Left colon (tissue), 2 donors: ENCODE measurements at places on chromosomes 6 and 20. TPM values are rescaled to one million over a fixed set of nuclear protein-coding genes. Genes with fewer than 3 reads are reported as not detected.

- no peak for DNase-seq
Observed at GRCh38 chr6:109493865-109494264, 10.8 kb upstream of the ZBTB24 start.

- DNase-seq: no peak
Observed at GRCh38 chr20:35830264-35830663, 58.4 kb downstream of the PHF20 start.

DNA sequence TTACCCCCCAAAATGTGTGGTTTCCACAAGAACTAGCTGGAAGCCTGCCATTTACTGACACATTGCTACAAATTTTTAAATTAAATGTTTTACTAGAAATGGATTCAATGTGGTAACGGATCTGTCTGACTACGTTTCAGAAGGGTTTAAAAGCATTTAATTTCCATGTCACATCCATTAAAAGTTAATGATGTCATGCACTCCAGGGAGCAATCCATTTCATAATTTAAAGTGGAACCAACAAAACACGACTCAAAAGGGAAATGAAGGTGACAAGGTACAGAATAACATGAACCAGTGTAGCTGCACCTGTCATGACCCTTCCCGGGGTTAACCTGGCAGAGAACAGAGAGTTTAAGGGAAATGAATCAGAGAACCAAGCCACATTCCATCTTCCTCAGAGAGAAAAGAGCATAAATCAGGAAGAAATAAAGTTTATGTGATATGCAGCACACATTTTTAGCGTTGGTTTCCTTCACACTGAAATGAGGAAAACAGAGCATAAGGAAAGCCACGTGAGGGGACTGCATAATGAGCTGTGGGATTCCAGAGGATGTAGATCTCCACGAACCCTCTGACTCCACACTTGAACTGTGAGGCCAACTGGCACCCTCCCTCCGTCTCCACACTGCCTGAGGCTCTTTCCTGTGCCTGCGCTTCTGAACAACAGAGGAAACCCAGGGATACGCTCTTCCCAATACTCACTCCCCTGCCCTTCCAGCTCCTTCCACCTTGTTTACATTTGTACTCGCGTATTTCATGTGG lies 170.3 kb upstream of the AHI1 start:
- DNase-seq: no peak

DNA sequence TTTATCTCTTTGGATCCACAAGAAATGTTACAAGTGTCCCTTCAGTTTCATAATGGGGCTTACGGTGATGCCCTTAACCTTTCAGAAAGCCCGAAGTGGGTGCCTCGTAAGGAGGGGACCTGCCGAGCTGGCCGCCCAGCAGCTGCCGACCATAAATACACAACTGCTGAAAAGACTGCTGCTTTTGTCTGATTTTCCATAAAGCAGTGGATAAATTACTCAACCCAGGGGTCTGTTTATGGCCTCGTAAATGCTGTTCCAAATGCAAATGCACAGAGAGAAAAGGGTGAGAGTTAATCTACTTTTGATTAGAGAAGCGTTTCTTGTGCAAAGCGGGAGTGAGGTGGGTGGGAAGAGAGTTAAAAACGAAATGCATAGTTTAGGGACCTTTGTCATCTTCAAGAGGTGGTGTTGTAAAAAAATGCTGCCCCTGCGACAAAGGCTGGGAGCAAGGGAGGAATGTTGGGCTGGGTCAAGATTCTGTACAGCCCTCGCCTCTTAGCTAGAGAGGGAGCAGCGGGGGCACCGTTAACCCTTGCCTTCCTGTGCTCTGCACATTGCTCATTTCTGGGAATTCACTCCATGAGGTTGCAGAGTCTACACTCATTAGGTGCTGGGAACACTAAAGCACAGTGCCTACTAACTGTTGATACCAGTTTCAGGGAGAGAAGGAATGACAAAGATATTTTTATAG lies 112.0 kb upstream of the MTHFD1L start:
- DNase-seq: no peak

Gene GSTA2
- not detected for total RNA-seq

- no peak for DNase-seq
Observed at GRCh38 chr6:166950443-166950821, 5.9 kb downstream of the RNASET2 start.

GRCh38 chr20:16926626-16927430 lies 178.7 kb downstream of the OTOR start:
- DNase-seq: no peak

Gene GPSM3
- total RNA-seq: 5.6 TPM

Gene IYD
- 27.0 TPM for total RNA-seq

Gene CCM2L
- total RNA-seq: 1.7 TPM

- DNase-seq: no peak
Observed at GRCh38 chr6:166511316-166511715, 75.2 kb downstream of the RAMACL start.

DNA sequence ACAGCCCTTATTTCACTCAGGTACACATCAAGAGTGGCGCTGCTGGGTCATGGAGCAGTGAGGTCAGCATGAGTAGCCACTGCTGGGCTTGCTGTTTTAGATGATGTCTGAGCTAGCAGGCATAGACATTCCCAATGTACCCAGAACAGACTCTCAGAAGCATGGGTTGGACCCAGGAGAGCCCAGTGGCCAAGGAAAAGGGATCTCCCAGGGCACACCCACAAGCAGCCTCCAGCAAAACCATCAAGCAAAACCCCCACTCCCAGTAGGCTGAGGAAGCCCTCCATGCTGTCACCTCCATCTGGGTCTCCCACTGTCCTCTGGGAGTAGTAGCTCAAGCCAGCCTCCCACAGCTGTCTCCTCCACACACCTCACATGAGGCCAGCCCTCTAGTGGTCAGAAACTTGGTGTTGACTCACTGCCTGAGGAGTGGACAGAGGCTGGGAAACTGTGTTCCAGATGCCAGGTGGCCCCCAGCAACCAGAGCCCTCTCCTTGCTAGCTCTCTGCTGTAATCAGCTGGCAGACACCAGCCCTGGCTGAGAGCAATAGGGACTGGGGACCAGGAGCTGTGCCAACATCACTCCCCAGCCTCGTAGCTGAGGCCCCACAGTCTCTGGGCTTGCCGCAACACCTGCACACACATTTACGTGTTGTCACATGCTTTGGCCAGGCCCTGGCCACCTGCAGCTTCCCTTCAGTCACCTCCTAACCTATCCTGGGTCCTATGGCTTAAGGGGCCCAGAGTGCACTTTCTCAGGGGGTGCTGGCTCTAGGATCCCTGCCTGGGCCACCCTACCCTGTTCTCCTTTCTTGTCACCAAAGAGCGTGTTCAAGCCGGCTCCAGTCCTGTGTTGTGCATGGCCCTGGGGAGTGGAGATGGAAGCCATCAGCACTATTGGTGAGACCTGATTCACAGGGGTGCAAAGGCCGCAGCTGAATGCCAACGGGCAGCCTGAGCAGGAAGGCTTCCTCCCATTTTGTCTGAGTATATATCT lies 1.9 kb upstream of the AP5S1 start:
- peak; percentile 79 for DNase-seq

Gene CGA
- total RNA-seq: not detected

GRCh38 chr20:24643731-24644626 lies 174.6 kb downstream of the SYNDIG1 start:
- DNase-seq: no peak

Gene FOXQ1
- 0.27 TPM for total RNA-seq

- no peak for DNase-seq
Observed at GRCh38 chr6:163776196-163776905, 361.8 kb downstream of the QKI start.

Gene MAFB
- total RNA-seq: 10.9 TPM

Gene CDH26
- 0.45 TPM for total RNA-seq

Gene CRISP2
- not detected for total RNA-seq

Gene STX16
- total RNA-seq: 40.7 TPM

DNA sequence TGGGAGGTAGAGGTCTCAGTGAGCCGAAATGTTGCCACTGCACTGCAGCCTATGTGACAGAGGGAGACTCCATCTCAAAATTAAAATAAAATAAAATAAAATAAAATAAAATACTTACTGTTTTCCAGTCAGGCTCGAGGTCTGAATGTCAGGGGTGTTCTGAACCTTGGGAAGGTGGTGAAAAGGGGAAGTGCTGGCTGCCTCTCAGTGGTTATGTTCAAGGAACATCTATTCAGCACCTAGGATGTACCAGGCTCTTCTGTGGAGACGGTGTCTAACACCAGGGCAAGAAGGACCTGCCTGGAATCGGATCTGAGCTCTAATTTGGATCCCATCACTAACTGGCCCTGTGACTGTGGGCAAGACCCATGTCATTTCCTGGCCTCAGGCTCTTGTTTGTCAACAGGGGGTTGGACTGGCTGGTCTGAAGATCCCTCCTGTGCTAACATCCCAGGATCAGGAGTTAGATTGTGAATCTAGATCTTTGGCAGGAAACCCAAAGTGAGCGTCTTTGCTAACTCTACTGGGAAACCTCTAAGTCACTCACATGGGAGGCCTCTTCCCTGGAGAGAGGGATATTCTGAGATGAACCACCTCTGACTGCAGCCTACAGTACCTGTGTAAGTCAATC lies 63.4 kb upstream of the SIRPG start:
- DNase-seq: no peak

- DNase-seq: no peak
Observed at GRCh38 chr20:40336533-40336932, 352.5 kb downstream of the MAFB start.

Gene BPIFB1
- total RNA-seq: not detected

- DNase-seq: no peak
Observed at GRCh38 chr6:70706491-70707123, 38.9 kb downstream of the SMAP1 start.

GRCh38 chr20:63864545-63864977 lies 509 bp upstream of the TPD52L2 start:
- no peak for DNase-seq

Gene GNMT
- total RNA-seq: not detected

GRCh38 chr6:17473554-17473953 lies 80.2 kb downstream of the CAP2 start:
- DNase-seq: no peak

Gene VNN1
- total RNA-seq: 9.7 TPM

Gene NMBR
- not detected for total RNA-seq

- no peak for DNase-seq
Observed at GRCh38 chr6:143677577-143677890, 231 bp upstream of the PHACTR2 start.

GRCh38 chr6:80077067-80077466 lies 29.4 kb upstream of the BCKDHB start:
- no peak for DNase-seq

GRCh38 chr6:15515660-15516375 lies 147.0 kb downstream of the DTNBP1 start:
- no peak for DNase-seq

DNA sequence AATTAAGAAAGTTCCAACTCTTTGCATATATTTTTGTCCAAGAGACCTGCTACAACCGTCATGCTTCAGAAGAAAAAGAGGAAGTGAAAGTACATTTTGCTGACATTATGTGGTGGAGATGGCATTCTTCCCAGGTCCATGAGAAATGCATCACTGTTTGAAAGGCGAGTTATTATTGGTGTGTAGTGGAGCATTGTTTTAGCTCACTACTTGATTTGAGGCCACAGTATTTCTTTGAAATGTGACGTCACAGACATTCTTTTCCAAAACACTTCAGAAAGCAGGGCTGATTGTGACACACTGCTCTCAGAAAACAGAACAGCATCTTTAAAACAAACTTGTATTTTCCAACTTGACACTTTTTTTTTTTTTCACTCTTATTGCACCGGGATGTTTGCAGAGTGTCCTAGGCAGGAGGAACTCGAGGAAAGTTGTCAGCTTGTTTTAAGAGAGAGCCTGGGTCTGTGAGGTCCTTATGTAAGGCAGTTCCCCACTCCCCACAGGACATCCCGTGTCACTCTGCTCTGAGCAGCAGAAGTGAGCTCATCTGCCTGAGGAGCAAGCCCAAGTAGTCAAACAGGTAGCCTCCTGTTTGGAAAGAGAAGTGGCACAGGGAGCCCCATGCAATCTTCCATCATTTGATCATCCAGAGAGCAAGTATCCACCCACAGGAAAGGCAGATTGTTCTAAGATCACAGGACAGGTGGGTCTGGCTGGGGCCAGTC lies 1.1 kb downstream of the SPTLC3 start:
- DNase-seq: peak; percentile 44
